ENCODE measurements at places on chromosomes 2 and 18.

DNA sequence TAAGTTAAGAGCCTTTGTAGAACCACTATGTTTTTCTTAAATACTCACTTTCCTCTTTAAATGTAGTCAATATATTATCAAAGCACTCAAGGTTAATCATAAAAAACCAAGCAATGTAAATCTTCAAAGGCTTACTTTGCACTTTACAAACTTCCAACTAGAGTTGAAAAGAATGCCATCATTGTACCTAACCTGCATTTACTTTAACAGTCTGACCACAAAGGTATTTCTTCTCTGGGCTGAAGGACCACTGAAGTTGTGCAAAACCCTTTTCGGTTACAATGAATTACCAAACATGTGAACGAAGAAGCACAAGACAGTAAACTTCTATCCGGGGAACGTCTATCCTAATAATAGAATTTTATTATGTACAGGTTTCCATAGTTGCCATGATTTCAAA, 3.0 kb downstream of the HNRNPLL start:
- peak; percentile 46 for DNase-seq

- no peak for DNase-seq
Observed at GRCh38 chr18:69484699-69485396, 84.2 kb downstream of the DOK6 start.

DNA sequence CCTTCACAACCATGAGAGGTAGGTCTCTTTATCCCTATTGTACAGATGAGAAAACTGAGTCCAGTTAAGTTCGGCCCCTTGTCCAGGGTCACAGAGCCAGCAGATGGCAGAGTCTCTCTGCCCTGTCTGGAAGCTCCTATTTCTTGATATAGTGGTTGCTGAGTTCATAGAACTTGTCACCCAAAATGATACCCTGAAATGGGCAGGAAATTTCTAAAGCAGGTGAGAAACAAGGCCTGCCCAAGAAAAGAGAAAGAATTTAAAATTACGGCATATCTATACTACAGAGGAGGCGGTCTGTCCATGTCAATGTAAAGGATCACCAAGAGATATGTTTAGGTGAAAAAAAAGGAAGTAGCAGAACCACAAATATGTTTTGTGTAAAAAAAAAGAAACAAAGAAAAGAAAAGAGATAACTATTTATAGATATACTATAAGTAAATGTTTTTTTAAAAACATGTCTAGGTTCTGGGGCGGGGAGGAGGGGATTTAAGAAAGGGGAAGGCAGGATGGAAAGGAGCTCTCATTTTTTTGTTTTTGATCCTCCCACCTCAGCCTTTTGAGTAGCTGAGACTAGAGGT, 39.8 kb downstream of the MYO7B start:
- no peak for DNase-seq

- no peak for DNase-seq
Observed at GRCh38 chr2:120871016-120871635, 135.5 kb downstream of the GLI2 start.

- DNase-seq, result no peak
Observed at GRCh38 chr2:96404446-96405373, 69.1 kb downstream of the NCAPH start.

DNA sequence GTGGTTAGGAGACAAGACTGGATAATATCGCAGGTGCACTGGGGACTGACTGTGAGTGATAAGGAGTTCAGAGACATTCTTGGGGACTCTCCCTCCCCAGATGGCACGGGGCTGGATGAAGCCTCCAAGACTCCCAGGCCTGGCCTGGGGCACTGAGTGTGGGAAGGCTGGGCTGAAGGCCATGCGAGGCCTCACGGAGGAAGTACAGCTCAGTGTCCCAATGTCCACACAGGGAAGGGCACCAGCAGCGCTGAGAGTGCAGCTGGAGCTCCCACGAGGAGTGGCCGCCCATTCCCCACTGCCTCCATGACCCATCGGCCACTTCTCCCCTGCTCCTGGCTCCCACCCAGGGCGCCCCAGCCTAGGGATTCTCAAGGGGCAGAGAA, 6.5 kb downstream of the MFSD2B start:
- DNase-seq, result no peak

DNA sequence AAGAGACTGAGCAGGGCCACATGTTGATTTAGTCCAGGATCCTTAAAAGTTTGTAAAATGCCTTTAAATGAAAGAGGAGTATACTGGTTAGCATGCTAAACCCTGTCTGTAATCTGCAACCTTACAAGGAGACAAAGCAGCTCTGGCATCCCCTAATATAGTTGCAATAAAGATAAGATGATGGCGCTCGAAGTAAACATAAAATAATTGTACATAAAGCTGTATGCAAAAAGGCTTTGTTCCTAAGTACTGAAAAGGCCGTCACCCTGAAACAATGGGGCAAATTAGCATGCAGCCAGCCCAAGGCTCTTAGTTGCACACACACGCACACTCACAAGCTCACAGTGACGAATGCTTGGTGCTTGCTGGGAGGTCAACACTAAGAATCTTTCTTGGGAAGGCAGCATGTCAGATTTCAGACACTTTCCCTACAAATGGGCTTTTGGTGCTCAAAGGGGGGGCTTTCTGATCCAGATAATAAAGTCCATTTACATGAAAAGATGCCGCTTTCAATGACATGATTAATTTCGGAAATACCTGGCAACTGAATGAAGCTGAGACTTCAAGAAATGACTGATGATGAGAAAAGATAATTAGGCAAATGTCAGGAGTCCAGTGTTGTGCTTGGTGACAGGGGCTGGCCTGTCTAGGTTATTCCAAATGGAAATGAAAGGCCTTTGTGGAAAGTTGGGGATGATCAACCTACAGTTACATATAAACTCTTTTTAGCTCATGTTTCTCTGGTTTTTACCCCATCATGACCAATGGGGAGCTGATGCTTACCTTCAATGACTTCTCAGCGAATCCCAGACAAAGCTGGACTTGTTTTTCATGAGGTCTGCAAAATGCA, 370.3 kb downstream of the MEIS1 start:
- no peak for DNase-seq

- DNase-seq, result no peak
Observed at GRCh38 chr2:158690823-158691222, 104.3 kb upstream of the DAPL1 start.

DNA sequence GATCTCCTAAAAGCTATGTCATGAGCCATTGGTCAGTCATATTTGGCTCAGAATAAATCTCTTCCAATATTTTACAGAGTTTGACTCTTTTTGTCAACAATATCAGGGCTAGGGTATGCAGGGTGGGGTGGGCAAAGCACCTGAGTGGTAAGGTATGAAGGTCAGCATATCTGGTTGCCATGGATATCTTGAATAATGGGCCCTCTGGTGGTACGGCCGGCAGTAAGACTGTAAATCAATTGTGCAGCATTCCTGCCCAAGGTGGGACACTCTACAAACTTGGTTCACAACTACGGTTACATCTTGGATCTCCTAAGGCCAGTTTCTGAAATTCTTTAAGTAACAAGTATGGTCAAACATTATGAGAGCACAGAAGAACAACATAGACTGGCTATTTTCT, 119.6 kb downstream of the SPOPL start:
- DNase-seq, result no peak

- DNase-seq, result no peak
Observed at GRCh38 chr2:205954707-205955106, 131.3 kb downstream of the INO80D start.

- no peak for DNase-seq
Observed at GRCh38 chr2:75605770-75606529, 40.6 kb upstream of the MRPL19 start.

DNA sequence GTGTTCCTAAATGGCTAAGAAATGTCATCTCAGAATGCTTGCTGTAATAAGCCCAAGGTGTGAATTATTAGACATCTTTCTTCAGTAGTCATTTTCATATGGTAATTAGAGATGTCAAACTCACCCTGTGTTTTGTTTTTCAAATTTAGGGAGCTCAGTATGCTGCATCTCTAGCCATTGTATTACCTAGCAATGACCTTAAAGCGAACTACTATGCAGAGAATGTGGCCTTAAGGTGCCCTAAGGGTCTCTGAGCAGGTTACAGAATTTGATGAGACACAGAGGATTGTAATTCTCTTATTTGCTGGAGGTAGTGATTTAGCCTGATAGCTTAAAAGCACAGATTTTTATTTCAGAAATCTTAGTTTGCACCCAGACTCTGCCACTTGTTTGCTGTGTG, 1052.6 kb upstream of the DDX18 start:
- DNase-seq, result no peak

GRCh38 chr2:56357655-56358295, 174.0 kb downstream of the CCDC85A start:
- DNase-seq, result no peak

- no peak for DNase-seq
Observed at GRCh38 chr2:55371376-55371775, 48.3 kb downstream of the CCDC88A start.

GRCh38 chr2:7210712-7211111, 293.5 kb downstream of the RNF144A start:
- no peak for DNase-seq

DNA sequence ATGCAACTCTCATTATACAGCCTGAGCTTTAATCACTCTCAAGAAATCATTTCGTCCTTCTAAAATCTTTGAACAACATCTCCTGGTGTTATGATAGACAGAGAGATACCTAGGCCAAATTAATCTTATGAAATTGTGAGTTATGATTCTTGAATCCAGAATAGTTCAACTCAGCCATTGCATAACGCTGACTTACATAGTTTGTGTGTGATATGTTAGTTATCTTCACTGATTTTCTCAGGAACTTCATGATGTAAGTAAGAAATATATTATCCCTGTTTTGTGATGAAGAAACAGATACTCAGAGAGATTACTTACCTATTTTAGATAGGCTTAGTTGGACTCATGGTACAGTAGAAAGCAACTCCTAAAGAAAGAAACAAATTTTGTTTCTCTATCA, 684.4 kb downstream of the ZEB2 start:
- no peak for DNase-seq

DNA sequence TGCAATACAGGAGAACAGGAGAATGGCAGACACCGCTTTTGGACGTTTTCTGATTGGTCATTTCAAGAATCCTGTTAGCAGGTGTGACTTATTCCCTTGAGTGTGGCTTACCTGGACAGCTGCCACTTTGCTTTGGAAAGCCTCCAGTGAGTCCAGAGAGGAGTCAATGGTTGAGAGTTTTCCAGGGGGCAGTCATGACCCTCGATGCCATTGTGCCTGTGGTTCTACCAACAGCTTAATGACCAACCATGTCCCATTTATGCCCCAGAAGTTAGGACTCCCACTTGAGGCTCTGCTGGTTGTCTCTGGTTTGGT, 12.4 kb downstream of the IGFBP2 start:
- DNase-seq, result no peak

DNA sequence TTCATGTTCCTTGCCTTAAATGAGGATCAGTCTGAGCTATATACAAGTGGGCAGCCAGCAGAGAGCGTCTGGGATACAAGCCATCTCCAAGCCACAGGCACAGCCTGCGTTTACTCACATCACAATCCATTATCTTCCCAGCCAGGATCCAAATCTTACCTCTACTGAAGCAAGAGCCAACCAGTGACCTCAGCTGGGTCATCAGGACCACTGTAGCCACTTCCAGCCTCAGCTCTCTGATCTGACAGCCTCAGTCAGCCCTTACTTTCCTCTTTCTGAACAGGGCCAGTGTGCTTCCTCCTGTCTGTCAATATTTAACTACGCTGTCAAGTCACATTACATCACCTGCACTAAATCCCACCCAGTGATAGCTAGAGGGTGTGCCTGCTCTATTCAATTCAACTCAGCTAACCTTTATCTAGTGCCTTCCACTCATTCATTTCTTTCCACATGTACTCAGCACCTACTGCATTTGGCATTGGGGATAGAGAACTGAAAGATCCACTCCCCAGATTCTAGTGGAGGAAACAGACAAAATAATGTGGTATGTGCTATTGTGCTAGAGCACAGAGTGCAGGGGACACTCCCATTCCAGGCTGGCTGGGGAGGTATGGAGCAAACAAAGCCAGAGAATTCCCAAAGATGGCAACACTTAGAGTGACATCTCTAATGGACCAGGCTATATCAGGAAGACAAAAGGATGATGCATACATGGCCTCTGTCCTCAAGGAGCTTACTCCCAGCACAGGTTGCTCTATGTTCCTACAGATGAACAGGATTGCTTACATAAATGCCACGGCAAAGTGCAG, 146.5 kb downstream of the NCKAP5 start:
- DNase-seq, result no peak

Data from CD4-positive, alpha-beta T cell treated with Interleukin-12 subunit alpha and Interleukin-12 subunit beta, for 1 hour (primary cell).